ENCODE measurements at places on chromosomes 11 and 22.

GRCh38 chr11:60937144-60937527 lies 12.9 kb downstream of the TMEM132A start:
- no peak for DNase-seq

DNA sequence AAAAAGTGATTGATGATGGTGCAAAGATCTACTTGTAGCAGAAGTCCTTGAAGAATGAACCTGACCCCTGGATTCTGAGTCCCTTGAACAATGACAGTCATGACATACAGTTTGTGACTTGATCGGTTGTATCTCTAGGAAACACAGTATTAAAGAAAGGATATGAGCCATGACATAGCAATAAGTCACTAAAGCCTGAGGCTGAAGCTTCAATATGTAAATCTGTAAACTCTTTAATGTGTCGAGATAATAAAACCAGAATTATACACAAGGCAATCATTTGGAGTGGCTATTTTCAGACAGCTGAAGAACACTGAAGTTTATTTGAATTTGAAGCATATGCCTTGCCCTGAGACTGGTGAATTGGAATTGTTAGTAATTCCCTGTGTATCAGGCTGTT lies 911.5 kb upstream of the RAG2 start:
- no peak for DNase-seq

DNA sequence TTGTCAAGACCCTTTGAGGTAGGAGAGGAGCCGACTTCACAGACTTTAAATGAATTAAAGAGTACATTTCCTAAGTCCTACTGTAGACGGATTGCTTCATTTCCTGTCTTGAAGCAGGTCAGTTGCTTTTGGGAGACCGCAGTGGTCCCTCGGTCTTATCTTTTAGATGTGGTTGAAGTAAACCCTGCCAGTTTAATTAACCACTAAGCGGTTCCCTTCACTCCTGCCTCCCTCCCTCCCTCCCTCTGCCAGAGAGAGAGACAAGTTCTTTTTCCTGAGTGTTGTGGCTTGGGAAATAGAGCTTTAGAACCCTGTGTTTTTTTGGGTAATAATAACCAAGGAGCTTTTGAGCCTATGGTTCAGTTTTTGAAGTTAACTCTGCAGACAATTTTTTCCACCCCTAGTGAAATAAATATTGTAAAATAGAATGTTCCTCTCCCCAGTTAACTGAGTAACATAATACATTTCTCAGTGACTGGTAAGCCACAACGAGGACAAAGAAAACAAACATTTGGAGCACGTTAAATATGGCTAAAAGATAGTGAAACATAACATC lies 147.5 kb downstream of the LDLRAD3 start:
- peak; percentile 53 for DNase-seq

GRCh38 chr11:32870676-32871075 lies 21.9 kb upstream of the QSER1 start:
- DNase-seq = no peak

DNA sequence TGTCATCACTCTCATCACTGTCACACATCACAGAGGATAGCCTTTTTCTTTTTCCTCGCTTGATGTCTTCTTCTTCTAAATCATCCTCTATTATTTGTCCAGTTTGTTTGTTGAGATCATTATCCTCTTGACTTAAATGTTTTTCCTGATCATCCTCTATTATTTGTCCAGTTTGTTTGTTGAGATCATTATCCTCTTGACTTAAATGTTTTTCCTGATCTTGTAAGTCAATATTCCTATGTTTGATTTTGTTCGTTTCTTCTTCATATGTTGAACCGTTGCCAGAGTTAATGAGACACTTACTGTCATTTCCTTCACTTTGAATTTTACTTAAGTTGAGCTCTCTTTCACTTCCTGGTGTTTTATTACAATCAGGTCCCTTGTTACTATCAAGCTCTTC lies 5.6 kb downstream of the CCDC82 start:
- no peak for DNase-seq

DNA sequence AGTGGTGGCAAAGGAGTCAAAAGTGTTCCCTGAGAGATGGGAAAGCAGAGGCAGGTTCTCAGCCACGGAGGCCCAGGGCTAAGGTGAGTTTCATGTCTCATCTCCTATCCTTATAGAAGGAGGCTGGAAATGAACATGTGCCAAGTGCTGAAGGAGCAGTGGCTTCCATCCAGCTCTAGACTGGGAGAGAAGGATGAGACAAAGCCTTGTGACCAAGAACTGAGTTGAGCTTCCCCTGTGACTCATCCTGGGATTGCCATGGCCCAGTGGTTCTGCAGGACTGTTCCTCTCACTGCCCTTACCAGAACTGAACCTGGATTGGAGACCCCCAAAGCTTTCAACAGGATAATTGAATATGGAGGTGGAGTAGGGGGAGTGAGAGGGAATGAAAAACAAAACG lies 16.7 kb upstream of the OR9Q1 start:
- DNase-seq = no peak

DNA sequence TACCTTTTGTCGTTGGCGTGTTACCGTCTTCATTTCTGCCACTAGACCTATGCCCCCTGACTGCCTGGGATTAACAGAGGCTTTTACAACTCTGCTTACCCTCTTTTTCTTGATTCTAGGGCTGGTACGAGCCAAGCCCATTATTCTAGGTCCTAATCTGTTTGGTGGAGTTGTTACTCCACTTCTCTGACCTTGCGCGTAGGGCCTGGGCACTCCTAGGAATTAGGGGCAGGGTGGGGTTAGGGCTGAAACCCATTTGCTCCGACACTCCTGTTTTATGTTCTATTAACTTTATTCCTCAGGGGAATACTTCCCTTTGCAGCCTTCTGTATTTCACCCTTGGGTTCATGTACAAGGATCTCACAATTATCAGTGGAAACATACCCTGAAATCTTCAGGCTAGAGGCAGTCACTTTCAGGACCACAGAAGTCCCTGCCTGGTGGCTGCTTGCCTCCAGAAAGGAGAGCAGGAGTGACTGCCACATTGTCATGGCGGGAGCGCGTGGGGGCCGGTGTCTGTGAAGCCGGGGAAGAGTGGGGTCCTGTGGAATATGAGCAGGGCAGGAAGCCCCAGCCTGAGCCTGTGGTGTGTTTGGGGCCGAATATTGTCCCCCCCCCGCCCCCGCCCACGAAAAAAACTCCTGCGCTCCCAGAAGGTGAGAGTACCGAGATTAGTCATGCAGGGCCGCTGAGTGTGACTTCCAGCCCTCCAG lies 731 bp upstream of the SLC37A2 start:
- DNase-seq = no peak

GRCh38 chr11:73652046-73652730 lies 5.8 kb downstream of the PLEKHB1 start:
- DNase-seq = no peak

DNA sequence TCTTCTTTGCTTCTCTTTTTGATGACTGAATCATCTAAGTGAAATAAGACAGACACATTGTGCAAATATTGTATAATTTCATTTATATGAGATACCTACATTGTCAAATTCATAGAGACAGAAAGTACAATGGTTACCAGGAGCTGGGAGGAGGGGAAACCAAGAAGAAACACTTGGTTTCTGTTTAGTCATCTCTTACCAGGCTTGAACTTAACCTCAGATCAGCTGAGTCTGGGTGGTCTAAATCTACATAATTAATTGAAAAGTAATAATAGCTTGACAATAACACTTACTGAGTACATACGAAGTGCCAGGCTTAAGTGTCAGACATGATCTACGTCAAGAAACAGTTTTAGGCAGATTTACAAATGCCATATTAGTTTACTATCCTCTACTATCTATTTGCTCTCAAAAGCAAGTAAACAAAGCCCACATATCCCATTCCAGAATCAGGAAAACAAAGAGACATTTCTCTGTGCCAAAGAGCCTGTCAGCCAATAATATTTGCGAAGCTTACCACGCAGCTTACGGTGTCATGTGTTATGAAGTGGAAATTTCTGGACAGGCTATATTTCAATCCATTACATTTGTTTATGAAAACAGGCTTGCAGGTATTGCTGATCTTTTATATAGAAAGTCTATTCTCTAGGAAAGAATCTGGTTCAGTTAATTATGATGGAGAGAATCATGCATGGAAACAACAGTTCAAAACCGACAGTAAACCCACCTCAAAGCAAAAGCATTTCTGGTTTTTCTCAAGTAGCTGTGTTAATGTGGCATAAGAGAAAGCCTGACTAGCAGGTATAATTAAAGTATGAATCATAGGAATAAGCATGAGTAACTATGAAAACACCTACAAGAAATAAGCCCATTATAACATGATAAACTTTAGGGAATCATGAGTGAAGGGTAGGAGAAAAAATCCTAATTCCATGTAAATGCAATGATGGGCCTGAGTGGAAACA lies 2.7 kb upstream of the ARHGAP42 start:
- DNase-seq = no peak

- DNase-seq = peak; percentile 24
Observed at GRCh38 chr11:12118949-12119348, 8.6 kb downstream of the MICAL2 start.

DNA sequence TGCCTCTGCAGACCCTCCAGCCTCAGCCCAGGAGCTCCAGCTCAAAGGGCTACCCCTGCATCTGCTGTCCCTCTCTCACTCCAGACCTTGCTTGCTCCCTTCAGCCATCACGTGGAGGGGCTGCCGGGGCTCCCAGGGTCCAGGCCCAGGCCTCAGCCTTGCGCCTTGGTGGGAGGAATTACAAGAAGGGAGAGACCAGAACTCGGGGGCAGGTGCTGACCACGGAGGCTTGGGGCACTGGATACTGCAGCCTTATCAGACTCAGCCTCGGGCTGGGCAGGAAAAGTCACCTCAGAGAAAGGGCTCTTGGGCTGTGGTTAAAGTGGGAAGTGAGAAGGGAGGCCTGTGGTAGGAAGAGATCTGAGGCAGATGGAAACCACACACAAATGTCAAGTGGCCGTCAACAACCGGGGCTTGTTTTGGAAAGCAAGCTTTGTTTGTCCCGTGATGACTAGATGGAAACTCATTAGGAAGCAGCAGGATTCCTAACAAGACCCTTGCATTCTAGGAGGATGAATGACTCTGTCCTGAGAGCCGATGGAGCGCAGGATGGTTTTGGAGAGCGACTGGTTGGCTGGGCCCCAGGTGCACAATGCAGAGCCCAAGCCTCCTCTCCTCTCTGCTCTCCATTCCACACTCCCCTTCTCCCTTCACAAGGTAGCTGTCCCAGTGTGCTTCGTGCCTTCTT lies 1321.7 kb downstream of the TBC1D22A start:
- DNase-seq = no peak

DNA sequence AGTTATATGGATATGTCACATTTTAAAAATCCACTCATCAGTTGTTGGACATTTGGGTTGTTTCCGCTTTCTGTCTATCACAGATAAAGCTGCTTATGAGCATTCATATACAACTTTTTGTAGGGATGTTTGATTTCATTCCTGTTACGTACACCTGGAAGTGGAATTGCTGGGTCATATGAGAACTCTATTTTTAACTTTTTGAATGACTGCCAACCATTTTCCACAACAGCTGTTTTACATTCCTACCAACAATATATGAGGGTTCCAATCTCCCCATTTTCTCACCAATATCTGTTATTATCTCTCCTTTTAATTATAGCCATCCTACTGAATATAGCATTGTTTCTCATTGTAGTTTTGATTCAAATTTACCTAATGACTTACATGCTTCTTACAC lies 172.0 kb downstream of the UVRAG start:
- DNase-seq = no peak

- peak; percentile 71 for DNase-seq
Observed at GRCh38 chr11:66408488-66409214, 12.2 kb upstream of the NPAS4 start.

Measured in AML-193 (cell line).